CD4-positive, alpha-beta T cell treated with Interleukin-21 for 1 hour (primary cell): ENCODE measurements at places on chromosomes 12 and 14.

DNA sequence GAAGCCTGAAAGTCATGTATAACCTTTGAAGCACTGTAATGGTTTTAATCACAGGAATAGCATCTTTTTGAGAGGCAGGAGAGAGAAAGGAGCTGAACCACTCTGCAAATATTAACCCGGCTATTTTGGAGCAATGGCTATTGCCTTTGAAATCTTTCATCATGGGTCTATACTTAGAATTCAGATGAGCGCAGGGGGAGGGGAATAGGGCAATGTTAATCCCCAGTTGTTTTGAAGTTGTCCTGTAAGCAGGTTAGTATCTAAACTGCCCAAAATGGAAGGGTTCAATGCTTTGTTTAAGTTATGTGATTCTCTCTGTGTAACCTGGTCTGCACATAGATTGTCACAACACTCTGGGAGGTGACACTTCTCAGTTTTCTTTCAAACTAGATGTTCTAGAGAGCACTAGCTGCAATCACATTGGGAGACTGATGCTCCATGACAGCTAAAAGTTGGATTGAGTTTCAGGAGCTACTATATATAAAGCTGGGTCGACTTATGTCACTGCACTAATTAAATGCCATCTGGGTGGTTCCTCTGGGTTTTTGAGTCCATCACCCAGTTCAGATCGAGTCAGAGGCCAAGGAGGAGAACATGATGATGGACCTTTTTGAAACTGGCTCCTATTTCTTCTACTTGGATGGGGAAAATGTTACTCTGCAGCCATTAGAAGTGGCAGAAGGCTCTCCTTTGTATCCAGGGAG is at the start of gene MYF6:
Gene MYF6 (plus strand): TSS at position 509 of the 704 bp plus-strand sequence. CDS start 86 bp downstream, at position 595.
- DNase-seq: no peak

DNA sequence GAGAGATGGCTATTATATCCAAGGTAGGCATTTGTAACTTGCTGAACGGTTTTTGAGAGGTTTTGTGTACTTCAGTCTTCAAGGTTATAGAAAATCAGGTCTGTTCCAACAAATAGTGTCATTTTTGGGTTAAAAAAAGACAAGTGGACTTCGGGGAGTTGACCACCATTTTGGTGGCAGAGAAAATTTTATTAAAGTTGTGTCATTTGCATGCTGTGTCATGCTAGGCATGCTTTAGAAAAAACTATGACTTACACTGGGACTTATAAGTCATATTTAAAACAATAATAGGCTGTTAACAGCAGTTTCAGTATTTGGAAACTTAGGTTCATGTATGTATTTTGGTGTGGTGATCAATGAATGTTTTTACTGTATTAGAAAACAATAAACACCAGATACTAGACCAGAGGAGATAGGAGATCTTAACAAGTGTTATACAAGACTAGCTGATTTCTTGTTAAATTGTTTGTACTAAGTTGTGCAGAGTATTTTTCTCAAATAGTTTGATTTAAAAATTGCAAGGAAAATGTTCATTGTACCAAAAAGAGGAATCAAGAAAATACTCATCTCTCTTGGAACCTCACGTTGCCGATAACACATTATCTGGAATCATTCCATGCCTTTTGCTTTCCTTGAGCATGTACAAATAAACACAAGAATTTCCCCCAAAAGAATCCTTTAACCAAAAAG is 1.4 kb downstream of the RAN start:
- no peak for DNase-seq

GRCh38 chr12:94942663-94943062 is 60.8 kb downstream of the NDUFA12 start:
- DNase-seq: no peak

DNA sequence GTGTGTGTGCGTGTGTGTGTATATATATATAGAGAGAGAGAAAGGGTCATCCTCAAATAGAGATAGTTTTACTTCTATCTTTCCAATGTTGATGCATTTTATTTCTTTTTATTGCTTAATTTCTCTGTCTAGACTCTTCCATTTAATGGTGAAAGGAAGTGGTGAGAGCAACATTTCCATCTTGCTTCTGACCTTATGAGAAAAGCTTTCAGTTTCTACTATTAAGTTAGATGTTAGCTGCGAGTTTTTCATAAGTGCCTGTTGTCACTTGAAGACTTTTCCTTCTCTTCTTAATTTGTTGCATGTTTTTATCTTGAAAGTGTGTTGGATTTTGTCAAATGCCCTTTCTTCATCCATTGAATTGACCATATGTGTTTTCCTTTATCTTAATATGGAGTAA is 304.4 kb upstream of the FAR2 start:
- DNase-seq: no peak

- no peak for DNase-seq
These were observed 8.4 kb upstream of the CALM1 start for GRCh38 chr14:90388437-90388836.

- no peak for DNase-seq
These were observed 252.5 kb upstream of the TMPO start for GRCh38 chr12:98262902-98263301.

DNA sequence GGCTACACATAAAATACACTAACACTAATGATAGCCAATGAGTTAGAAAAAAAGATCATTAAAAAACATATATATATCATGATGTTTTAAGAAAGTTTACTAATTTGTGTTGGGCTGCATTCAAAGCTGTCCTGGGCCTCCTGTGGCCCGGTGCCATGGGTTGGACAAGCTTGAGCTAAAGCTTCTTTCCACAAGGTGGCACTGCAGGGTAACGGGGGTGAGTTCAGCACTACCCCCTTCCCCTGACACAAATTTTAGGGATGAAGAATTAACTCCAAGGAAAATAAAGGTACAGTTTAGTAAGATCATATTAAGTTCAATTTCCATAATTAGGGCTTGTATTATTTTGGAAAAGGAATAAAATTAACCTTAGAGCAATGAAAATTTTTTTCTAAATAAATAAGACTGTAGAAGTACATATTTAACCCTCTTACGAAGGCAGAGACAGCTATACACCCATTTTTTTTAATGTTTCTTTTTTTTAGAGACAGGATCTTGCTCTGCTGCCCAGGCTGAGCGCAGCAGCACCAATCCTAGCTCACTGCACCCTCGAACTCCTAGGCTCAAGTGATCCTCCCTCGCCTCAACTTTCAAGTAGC is 38.9 kb downstream of the PPP1R13B start:
- peak; percentile 68 for DNase-seq

GRCh38 chr14:104135904-104136471 is 2.4 kb upstream of the KIF26A start:
- DNase-seq: no peak

DNA sequence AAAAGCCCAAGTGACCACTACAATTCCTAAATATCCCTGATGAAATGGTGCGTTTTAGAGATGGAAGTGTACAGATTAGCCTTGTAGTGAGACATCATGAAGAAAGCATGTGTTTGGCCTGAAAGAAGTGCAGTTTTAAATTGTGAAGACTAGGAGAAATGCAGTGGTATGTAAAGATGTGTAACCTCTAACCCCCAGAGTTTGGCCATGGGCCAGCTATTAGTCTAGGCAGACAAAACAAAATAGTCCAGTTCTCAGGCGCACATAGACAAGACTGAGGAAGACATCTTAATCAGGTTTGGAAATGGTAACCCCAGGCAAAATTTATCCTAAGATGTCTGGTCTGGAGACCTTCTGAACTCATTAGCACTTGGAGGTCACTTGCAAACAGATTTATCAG is 23.4 kb downstream of the WBP11 start:
- no peak for DNase-seq

DNA sequence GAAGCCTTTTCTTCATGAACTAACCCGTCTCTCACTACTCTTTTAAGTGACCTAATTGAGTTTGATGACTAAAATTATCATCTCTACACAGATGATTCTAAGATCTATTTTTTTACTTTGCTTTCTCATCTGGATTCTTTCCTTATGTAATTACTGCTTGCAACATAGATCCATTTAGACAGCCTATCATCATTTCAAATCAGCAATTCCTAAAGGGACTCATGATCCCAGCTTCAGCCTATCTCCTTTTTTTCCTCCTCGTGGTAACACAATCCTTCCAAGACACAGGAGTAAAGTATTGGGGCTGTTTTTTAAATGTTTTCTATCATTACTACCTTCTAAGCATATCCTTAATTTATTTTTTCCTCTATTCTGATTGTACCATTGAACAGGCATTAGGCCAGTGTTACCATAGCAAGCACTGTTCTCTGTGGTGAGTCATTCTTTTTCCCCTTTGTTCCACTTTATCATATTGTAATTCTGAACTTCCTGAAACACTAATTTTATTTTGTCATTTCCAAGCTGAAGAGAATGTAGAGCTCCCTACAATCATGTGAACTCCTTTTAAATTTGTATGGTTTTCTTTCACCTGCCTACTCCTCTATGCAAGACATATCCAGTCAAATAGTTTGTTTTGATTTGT is 190.4 kb upstream of the FAR2 start:
- no peak for DNase-seq

- no peak for DNase-seq
These were observed 174.9 kb downstream of the BCAT1 start for GRCh38 chr12:24773996-24774395.

- no peak for DNase-seq
These were observed 98.6 kb downstream of the TPH2 start for GRCh38 chr12:72037006-72037795.

- peak; percentile 93 for DNase-seq
These were observed 53.8 kb downstream of the VCPKMT start for GRCh38 chr14:50062438-50063085.

DNA sequence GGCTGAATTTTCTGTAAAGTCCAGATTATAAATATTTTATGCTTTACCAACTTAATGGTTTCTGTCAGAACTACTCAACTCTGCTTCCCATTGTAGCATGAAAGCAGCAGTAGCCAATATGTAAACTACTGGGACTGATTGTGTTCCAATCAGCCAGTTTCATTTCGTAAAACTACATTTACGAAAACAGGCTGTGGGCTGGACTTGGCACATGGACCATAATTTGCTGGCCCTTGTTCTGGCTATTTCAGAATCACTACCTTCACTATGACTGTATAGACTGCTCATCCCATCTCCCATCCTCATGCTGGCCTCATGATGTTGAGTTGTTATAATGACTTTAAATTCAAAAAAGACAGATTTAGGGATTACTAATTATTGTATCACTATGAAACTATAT is 38.7 kb downstream of the FAR2 start:
- no peak for DNase-seq

DNA sequence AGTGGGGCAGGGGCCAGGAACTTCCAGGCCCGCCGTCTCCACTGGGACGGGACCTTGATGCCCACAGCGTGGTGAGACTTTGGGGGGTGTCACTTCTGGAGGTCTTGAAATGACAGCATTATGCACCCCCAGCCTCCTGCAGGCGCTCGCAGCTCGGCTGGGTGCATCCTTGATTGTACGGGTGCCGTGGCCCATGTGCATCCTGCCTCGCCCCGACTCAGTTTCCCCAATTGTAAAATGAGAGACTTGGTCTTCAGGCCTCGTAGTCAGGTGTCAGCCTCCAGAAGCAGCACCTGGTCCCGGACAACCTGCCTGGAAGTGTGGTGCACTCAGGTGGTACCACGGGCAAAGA is 8.9 kb upstream of the PUS1 start:
- DNase-seq: no peak

DNA sequence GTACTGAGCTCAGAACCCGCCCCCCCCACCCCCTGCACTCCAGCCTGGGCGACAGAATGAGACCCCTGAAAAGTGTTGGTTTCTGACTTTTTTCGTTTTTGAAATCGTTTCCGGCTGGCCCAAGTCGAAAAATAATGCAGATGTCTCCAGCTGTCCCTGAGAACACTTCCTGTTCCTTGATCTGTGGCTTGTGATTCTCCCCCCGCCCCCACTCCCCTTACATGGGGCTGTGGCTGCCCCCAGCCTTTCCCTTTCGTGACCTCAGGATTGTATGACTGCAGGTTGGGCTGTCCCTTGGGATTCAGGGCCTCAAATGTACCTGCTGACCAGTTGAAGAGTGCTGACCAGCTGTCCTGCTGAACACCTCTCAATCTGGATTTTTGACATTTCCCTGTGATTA is 34.1 kb downstream of the NOC4L start:
- no peak for DNase-seq

GRCh38 chr12:27616356-27617142 is 79.7 kb upstream of the REP15 start:
- DNase-seq: no peak

DNA sequence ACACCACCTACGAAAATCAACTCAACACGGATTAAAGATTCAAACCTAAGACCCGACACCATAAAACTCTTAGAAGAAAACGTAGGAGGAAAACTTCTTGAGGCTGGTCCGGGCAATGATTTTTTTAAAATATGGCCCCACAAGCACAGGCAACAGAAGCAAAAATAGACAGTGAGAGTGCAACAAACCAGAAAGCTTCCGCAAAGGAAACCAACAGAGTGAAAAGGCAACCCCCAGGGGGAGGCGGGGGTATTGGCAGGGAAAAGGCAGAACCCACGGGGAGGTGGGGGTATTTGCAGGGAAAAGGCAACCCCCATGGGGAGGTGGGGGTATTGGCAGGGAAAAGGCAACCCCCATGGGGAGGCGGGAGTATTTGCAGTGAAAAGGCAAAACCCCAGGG is 20.5 kb upstream of the FBRSL1 start:
- DNase-seq: no peak

GRCh38 chr12:79939728-79940310 is 4.9 kb upstream of the PPP1R12A start:
- DNase-seq: no peak

GRCh38 chr12:113610698-113611097 is 139.0 kb upstream of the LHX5 start:
- no peak for DNase-seq

DNA sequence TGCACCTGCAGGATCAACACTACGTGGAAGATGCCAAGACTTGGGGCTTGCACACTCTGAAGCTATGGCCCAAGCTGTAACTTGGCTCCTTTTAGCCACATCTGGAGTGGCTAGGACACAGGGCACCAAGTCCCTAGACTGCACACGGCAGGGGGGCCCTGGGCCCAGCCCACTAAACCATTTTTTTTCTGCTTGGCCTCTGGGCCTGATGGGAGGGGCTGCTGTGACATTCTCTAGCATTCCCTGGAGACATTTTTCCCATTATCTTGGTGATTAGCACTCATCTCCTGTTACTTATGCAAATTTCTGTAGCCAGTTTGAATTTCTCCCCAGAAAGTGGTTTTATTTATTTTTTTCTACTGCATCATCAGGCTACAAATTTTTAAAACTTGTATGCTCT is 1080.7 kb downstream of the LRFN5 start:
- DNase-seq: no peak

- no peak for DNase-seq
These were observed 7.8 kb upstream of the CACNA2D4 start for GRCh38 chr12:1926251-1926657.

GRCh38 chr12:107368586-107368985 is 275.2 kb upstream of the CRY1 start:
- peak; percentile 26 for DNase-seq

- DNase-seq: no peak
These were observed 52.9 kb downstream of the PPP4R4 start for GRCh38 chr14:94227029-94227428.

GRCh38 chr12:98513379-98514322 is 1.7 kb upstream of the TMPO start:
- DNase-seq: no peak

DNA sequence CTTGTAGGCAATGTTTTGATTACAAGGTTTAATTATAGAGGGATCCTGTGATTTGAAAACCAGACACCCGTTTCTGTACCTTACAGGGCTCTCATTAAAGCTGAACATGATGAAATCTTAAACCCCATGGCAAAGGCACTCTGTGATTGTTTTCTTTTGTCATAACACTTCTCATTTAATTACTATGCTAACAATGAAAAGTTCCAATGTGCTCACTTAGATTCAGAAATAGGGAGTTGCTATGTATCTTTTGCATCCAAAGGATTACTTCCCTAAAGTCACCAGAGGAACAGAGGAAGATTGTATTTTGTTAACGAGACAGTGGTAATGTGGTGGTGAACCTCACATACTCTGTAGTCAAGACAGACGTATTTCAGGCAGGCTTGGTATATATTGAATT is 81.5 kb upstream of the MYF6 start:
- no peak for DNase-seq
